HuH-7.5 (cell line): ENCODE measurements at places on chromosomes 6 and 20.
A peak's percentile ranks its signal among the peaks of the same experiment; 100 is the strongest.

DNA sequence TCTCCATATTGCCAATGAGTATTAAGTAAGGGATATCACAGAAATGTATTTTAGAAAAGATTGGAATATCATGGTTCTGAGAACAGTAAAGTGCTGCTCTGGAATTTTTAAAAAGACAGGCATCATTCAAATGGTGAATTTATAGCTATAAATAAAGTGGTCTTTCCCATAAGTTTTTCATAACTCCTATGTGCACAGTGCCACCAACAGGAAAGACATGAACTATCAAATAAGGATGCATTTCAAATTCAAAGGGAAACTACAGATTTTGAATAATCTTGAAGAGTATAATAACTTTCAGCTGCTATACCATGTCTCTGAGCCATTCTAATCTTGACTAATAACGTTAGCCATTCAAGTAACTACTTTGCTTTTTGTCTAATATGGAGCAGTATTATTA is 456.8 kb upstream of the GJE1 start:
- DNase-seq = no peak

DNA sequence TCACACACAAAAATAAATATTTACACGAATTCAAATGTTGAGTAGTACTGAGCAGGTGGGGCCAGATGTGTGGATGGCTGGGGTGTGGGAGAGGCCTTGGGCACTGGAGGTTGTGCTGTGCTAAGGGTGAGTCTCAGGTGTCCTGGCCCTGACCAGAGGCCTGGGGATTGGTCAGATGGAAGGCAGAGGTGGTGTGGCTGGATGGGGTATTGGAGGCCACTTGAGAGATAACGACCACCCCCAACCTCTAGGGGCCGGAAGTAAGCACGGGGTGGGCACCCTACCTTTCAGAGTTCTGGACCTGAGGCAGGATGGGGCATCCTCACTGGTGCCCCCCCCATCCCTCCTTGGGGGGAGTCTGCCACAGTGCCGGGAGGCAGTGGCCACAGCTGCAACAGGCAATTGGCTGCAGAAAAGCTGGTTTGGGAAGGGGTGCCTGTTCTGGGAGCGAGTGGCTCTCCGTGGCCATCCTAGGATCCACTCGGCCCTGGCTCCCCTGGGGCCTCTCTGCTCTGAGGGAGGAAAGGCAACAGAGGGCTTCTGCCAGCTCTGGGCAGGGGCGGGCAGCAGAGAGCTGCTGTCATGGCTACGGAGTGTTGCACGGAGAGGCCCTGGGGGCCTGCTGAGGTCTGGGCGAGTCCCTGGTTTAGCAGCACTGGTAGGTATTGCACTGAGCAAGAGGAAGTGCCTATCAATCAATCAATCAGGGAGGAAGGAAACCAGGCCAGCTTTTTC is 87.6 kb downstream of the ASXL1 start:
- no peak for DNase-seq

DNA sequence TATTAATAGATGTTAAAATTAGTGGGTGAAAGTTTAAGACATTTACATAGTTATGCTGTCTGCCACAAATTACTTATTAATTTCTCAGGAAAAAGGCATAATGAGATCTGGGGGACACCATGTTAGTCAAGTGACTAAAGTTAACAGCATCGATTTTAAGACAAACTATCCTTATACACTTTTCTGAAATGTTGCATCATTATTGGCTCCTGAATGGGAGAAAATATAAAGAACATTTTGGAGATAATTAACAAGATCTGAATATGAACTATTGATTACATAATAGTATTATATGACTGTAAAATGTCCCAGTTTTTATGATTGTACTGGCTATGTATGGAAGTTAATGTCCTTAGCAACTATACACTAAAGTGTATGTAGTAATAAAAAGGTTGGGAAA is 7.9 kb downstream of the OR2B3 start:
- no peak for DNase-seq

- no peak for DNase-seq
These were observed 8.5 kb upstream of the PSMG4 start for GRCh38 chr6:3250231-3250675.

GRCh38 chr6:80967609-80968008 is 784.9 kb downstream of the TENT5A start:
- no peak for DNase-seq

DNA sequence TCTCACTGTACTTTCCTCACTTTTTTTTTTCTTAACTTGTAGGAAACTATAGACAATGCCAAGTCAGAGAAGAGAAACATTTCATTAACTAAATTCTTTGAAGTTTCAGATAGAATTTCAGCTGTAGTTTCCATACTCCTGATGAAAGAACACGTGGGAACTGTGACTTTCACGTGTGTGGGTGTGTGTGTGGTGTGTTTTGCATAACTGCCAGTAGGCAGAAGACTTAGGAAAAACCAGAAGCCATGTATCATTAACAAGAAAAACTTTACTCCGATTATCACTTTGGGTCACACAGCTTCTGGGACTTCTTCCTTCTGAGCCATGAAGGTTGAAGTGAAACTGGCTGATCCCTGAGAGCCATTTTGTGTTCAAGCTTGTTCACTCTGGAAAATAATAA is 483.3 kb downstream of the TFAP2B start:
- DNase-seq = no peak

DNA sequence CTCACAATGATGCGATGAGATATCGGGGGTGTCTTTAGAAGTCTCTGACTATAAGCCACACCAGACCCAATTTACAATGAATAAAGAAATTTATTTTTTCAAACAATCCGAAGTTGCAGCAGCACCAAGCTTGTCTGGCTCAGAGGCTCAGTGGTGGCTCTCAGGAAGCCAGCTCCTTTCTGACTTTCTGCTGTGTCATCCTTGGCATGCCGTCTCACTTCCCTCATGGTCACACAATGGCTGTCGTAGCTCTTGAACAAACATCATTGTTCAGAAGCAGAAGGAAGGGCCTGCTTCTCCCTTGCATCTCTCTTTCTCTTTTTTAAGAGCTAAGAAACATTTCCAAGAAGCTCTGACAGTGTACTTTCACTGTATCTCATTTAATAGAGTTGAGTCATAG is 299.0 kb downstream of the DOK5 start:
- DNase-seq = no peak

GRCh38 chr6:164478426-164478825 is 831.0 kb downstream of the C6orf118 start:
- no peak for DNase-seq

DNA sequence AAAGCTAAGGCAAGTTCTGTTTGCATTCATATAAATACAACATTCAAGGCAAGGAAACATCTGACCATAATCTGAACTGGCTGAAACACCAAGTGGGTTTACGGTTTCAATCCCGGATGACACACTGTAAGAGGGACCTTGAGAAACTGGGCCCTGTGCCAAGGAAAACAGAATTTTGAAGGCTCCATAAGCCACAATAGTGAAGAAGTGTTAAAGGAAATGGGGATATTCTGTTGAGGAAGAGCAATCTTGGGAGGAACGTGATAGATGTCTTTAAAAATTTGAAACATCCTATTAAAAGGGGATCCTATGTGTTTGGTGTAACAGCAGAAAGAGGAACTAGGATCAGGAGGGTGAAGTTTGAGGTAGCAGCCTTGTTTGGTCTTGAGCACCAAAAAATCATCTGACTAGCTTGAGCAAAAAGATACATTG is 82.4 kb upstream of the TAB2 start:
- no peak for DNase-seq

- DNase-seq = no peak
These were observed 57.0 kb downstream of the KIF13A start for GRCh38 chr6:17930321-17930993.

DNA sequence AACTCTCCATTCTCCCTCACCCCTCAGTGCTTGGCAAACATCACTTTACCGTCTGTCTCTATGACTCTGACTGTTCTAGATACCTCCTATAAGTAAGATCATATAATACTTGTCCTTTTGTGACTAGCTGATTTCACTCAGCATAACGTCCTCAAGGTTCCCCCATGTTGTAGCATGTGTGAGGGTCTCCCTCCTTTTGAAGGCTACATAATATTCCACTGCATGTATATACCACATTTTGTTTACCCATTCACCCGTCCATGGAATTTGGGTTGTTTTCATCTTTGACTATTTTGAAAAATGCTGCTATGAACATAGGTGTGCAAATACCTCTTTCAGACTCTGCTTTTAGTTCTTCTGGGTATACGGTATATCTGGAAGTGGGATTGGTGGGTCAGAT is 28.3 kb downstream of the CTCFL start:
- DNase-seq = no peak

DNA sequence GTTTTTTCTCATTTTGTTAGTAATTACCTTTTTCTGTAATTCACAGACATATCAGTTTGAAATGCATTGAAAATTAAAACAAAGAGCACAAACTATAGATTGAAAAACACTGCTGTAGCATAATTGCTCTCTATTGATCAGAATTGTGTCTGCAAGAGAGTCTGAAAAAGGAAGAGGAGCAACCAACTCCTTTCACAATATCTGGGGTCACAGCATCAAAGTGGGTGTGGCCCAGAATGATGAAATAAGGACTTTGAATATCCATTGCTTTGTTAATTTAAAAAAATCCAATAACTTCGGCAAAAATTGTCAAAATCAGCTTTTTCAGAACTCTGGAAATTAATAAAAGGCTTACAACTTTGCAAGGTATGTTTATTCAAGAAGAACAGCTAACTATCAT is 99.2 kb downstream of the MYLK4 start:
- no peak for DNase-seq

- DNase-seq = no peak
These were observed 386.2 kb downstream of the THBS2 start for GRCh38 chr6:168867247-168868102.

DNA sequence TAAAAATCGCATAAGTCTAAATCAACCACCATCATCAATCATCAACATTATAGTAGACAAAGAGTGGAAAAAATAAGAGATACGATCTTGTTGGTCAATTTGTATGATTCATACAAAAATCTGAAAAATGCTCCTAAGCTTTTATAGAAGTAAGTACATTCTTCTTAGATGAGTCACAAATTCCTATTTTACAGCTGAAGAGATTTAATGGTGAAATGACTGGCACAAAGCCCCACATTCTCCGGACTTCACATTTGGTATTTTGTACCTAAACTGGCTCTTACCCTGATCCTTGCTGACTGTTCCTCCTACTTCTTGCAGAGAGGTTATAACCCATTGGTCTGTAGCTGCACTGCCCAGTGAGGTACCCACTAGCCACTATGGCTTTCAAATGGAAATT is 29.9 kb upstream of the PREP start:
- DNase-seq = no peak

DNA sequence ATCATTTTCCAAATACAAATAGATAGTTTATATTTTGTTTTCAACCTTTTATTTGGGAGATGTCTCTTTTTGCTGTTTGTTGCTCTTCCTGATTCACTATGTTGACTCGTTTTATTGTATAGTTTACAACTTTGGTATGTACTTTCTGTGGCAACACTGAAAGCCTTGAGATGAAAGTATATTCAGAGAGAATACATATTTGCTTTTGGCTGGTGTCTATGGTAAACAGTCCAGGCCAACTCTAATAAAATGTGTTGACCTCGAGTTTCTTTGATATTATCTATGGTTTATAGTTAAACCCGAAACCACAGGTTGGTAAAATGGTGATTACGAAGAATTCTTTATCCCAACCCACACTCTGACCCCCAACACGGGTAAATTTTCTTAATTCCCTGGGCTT is 919.6 kb upstream of the MAP3K7 start:
- peak; percentile 4 for DNase-seq

DNA sequence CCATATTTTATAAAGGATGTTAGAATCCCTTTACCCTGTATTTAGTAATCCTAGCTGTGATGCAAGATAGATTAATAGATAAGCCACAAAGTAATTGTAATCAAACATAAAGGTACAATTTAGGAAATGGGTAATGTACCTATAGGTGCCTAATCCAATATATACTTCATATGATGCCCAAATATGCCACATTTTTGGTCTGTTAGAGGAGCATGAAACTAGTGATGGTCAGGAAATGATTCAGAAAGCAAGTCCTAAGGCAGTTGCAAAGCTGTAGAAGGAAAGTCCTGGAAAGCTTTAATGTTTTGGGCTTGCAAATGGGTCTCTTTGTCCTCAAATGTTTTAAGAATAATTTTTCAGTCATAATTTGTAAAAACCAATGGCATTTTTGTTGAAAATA is 76.6 kb upstream of the PTPRK start:
- no peak for DNase-seq

- no peak for DNase-seq
These were observed 236.9 kb upstream of the ASCC3 start for GRCh38 chr6:101118136-101118396.

DNA sequence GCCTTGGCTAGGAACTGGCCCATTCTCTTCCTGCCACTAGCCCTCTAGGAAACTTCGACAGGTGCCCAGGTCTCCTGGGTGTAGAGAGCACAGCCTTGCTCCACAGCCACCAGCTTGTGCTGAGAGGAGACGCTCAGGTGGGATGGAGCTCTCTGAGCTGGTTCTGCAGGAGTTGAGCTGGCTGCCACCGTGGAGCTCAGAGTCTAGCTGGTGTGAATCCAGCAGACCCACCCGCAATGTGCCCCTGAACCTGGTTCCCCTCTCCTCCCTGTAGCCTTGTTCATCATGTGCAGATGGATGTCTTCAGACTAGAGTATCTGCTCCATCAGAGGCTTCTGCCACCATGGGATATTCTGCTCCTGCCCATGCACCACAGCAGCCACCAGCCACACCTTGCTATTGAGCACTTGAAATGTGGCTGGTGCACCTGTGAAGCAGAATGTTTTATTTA is 222.5 kb downstream of the SYNDIG1 start:
- no peak for DNase-seq

GRCh38 chr20:57939499-57939898 is 229.7 kb upstream of the PMEPA1 start:
- DNase-seq = no peak

- DNase-seq = no peak
These were observed 11.6 kb downstream of the TNFAIP3 start for GRCh38 chr6:137878486-137879285.

DNA sequence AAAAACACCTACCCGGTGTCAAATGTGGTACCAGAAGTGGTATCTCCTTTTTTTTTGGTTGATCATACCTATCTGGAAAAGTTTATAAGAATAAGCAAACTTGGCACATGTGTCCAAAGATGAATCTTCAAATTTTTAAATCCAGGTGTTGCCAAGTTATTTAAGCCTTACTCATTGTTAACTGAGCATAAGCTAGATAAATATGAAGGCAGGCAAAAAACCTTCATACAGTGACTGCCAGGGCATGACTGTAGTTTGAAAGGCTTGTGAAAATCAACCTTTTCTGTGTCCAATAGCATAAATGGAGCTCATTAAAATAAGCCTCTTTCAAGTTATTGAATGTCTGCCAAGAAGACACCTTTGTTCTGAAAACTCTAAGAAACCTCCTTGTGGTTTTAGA is 699.2 kb downstream of the DOK5 start:
- DNase-seq = no peak

DNA sequence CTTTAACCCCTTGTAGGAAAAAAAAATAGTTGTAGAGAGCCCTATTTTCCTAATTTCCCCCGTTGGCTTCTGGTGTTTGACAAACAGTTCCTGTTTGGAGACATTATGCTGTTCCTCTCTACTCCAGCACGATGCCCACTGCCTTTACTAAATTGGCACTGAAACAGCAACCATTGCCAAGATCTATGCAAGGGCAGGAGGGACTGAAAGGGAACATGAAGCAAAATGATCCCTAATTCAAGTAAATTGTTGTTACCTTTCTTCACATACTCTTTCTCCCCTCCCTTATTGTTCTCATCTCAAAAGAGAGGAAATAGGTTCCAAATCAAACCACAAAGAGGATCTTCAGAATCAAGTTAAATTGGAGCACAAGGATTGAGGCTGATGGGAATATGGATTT is 764.1 kb upstream of the MMS22L start:
- no peak for DNase-seq
